ENCODE measurements at places on chromosomes 6 and 20.

DNA sequence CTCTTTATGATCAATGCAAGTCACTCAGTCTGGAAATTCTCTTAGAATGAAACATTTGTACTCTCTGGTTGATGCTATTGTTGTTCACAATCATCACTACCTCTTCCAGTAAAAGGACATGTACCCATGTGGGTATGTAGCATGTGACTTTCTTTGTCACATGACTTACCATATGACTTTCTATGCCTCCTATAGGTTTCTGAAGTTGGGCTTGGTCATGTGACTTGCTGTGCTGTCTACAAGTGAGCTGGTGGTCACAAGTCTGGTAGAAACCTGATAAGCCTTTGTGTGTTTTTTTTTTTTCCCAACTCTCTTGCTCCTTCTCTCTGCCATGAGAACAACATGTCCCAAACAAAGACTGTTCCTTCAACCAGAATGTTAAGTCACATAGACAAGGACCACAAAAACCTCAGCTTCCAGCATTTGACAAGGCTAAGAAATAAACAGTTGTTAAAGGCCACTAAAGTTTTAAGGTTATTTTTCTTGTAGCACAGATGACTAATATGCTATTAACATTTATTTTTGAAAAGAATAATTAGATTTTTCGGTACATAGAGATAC lies 379.2 kb upstream of the SLC35B3 start:
- no peak for DNase-seq

- DNase-seq: no peak
Measured at GRCh38 chr20:57589728-57590484, 29.0 kb downstream of the PCK1 start.

DNA sequence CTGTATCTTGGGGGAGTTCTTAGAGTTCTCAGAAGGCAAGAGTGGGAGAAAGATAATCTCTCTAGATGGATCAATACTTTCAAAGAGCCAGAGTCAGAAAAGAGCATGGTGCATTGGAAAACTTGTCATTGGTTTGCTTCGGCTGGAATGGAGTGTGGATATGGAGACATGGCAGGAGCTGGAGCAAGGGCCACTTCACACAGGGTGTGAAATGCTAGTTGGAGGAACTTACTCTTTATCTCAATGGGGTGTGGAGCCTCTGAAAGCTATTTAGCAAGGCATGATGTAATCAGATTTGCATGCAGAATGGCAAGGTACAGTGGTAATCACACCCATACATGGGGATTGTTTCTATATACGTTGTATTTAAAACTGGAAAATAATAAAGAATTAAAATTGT lies 31.5 kb upstream of the PAQR8 start:
- DNase-seq: no peak

DNA sequence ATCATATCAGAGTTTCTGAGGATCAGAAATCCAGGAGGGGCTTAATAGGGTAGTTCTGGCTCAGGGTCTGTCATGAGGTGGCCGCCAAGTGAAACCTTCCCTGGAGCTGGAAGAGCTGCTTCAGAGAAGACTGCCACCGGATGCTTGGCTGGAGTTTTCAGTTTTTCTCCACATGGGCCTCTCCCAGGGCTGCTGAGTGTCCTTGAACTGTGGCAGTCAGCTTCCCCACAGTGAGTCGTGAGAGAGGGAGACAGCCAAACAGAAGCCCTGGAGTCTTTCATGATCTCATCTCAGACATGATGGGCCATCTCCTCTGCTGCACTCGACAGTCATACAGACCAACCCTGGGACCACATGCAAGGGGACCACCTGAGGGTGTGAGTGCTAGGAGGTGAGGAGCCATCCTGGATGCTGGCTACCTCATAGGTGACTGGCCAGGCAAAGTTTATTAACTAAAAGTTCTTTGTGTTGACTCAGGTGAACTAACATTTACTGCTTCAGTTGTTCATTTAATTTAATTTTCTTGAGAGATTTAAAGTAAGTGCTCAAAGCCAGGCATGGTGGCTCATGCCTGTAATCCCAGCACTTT lies 71.5 kb downstream of the SHLD1 start:
- DNase-seq: no peak

GRCh38 chr20:53639647-53640440 lies 46.2 kb upstream of the ZNF217 start:
- no peak for DNase-seq

DNA sequence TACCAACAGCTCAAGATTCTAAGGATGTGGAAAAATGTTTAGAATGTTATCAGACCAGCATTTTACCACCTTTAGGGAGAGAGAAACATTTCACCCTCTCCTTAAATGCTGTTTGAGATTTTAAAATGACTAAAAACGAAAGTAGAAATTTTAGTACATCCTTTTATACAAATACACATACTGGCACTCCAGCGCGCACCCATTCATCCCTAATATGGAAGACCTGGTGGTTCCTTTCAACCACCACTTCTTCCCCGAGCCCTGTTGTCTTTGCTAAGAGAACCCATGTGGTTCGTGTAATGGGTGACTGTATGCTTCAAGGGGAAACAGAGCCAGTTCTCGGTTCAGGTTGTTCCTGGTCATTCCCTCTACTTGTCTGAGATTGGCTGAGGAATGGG lies 21.3 kb downstream of the SPATA2 start:
- DNase-seq: no peak

GRCh38 chr20:37688093-37688492 lies 5.7 kb upstream of the CTNNBL1 start:
- no peak for DNase-seq

- DNase-seq: peak; percentile 28
Measured at GRCh38 chr20:46118481-46119020, 437 bp downstream of the CD40 start.

DNA sequence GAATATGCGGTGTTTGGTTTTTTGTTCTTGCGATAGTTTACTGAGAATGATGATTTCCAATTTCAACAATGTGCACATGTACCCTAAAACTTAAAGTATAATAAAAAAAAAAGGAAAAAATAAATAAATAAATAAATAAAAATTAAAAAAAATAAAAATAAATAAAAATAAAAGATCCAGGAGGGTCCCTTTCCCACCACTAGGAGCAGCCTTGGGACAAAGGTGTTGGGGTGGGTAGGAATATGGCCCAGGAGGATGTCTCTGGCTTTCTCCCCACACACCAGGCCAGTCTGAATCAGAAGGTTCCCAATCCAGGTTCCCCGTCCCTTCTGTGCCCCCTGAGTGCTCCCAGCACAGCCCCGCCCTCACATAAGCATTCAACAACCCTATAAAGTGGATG lies 9.5 kb downstream of the LRFN2 start:
- no peak for DNase-seq

- no peak for DNase-seq
Measured at GRCh38 chr6:29519291-29520010, 31.7 kb upstream of the MAS1L start.

- DNase-seq: no peak
Measured at GRCh38 chr6:4345543-4345942, 210.2 kb upstream of the ECI2 start.

GRCh38 chr6:156791320-156791850 lies 14.2 kb downstream of the ARID1B start:
- DNase-seq: no peak

- DNase-seq: no peak
Measured at GRCh38 chr6:74409447-74409846, 713.4 kb downstream of the CD109 start.

DNA sequence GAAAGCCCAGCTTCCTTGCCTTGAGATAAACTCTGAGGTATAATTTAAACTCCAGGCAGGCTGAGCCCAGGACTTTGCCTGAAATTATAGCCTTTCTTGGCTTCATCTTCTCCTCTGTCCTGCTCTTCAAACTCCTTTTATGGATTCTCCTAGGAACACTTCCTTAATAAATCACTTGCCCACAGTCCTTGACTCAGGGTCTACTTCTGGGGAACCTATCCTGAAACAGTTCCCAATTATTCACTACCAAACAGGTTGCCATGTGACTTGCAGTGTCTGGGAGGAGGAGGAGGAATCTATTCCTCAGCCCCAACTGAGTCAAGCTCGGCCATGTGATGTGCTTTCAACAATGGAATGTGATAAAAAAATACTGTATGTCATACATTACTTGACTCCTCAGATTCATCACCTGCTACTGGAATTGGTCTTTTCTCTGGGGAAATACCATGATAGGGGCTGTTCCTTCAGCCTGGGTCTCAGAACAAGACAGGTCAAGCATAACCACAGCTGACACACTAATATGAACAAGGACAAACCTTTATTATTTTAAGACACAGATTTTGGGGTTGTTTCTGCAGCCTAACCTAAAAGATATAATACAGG lies 20.5 kb upstream of the CDKN1A start:
- DNase-seq: no peak

DNA sequence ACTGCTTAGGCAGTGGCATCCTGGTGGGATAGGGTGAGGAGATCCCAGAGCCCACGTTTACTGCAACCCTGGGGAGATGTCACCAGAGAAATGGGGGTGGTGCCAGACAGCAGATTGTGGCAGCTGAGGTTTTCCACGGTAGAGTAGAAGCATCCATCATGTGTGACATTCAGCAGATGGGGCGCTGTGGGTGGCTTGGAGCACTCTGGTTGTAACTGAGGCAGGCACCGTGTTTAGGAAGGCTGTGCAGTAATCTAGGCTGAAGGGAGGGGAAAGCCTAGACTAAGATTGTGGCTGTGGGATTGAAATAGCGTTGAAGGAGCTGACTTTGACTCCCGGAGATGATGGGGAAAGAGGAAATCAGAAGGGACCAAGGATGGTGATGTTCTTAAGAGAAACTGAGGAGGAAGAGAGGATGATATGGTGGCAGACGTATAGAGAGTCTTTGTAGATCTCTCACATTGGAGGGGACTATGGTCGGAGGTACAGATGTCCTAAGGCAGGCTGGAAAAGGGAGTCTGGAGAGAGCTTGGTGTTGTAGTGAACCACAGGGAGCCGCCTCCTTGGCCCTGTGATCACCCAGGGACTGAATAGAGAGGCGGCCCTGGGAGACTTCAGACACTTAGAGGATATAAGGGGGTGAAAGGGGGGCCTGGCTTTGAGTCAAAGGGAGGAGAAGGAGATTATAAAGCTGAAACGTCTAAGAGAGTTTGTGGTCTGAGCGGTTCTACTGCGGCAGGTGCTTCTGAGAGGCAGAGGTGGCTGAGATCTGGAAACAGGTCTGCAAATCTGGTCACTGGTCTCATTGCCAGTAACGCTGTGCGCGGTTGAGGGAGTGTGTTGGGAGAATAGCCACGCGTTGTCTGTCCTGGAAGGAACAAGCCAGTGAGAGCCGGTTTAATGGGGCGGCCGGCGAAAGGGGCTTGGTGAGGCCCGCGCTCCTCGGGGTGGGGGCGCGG lies 792 bp upstream of the MICA start:
- no peak for DNase-seq

- DNase-seq: no peak
Measured at GRCh38 chr6:10383331-10384090, 31.4 kb downstream of the TFAP2A start.

DNA sequence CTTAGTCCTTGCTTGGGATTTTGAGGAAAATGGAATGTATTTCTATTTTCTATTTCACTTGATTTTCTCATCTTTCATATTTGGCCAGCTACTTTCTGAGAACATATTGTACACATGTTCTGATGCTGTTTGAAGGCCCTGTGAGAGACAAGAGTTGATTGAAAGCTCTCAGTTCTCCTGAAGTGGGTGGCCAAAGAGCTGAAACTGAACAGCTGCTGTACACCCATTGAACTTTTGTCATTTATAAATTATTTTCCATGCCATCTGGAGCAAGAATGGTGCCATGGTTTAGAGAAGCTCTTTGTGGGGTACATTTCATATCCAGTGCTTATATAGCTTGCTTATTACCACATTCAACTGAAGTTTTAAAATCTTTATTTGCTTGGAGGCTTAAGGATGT lies 298.3 kb downstream of the PRL start:
- DNase-seq: no peak

DNA sequence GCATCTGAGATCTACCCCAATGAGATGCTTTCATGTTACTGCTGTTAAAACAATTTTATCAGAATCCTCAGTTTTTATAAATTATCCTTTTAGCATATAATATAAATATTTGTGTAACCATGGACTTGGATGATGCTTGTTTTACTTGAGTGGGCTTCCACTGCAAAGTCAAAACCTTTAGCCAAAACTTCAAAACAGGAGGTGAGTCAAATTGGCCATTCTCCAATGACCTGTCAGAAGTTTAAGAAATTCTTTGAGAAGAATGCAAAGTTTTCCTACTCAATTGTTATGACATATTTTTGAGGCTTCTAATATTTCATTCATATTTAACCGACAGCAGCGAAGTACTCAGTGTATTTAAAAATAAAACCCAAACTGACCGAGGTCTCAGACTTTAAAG lies 507.9 kb downstream of the EYS start:
- DNase-seq: no peak

GRCh38 chr6:71349395-71349794 lies 60.8 kb downstream of the OGFRL1 start:
- DNase-seq: no peak

DNA sequence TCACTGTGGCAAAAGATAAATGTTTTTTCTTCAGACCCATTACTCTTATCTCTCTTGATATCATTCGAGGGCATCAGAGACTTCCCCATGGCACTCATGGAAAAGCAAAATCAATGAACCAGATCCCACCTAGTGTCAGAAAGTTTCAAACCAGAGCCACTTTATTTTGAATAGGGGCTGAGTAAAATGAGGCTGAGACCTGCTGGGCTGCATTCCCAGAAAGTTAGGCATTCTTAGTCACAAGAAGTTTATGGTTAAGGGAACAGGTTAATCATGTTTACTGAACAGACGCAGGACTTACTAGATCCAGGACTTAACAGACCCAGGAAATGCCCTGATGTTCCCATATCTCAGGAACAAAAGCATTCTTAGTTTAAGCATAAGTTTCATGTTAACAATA lies 369.9 kb downstream of the BTBD3 start:
- DNase-seq: no peak

- DNase-seq: no peak
Measured at GRCh38 chr6:88443554-88443953, 277.4 kb upstream of the CNR1 start.

GRCh38 chr6:159059885-159060506 lies 15.2 kb upstream of the TAGAP start:
- no peak for DNase-seq

GRCh38 chr20:3923818-3924217 lies 34.6 kb downstream of the PANK2 start:
- no peak for DNase-seq

- DNase-seq: no peak
Measured at GRCh38 chr20:56957737-56958553, 308.5 kb downstream of the BMP7 start.

Measured in dorsolateral prefrontal cortex (tissue), 122 donors.